ENCODE measurements at places on chromosomes 11 and 22.

GRCh38 chr11:113587308-113587739 is 112.1 kb upstream of the DRD2 start:
- DNase-seq, result no peak

- no peak for DNase-seq
Measured at GRCh38 chr11:41051919-41052635, 407.4 kb downstream of the LRRC4C start.

DNA sequence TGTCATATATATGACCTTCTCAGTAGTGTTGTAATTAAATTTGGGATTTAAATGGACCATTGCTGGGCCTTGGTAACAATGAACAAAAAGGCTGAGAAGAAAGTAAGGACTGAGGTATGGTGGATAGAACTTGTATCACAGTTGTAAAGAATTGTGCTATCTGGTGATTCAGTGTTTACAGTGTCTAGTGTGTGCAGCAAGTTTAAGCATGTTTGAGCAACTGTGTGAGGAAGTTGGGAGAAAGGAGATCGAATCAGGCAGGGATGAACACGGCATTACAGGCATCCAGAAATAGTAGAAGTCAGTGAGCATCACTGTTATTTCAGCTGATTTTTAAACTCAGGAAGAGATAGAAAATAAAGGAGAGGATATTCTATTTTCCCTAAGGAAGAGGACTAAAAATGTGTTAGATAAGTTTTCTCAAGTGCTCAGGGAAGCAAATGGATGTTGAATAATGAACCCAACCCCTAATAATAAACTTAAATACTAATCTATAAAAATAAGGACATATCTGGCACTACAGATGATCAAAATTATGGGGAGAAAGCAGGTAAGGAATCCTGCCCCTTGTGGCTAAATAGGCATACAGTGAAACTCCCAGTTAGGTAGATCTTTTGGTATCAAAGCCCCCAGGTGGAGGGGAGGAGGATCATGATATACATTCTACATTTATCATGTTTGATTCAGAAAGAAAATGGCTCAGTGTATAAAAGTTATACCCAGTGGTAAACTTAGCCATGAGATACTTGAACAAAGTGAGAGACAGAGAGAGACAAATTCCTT is 361.0 kb upstream of the ANO3 start:
- DNase-seq, result no peak

DNA sequence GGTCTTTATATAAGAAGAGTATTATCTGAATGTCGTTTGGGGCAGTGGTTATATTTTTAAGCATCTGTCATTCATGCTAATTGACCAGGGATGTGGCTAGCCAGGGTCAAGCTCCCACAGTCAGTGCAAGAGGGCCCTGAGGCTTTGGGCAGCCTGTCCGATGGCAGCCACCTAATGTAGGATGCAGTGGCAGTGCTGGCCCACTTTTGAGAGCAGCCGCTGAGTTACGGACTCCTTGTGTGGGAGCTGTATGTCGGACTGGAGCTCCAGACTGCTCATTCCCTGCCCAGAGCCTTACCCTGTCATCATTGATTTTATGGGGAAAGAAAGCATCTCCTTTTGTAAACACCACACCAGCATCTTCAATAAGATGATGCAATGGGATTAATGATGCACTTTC is 99.5 kb downstream of the SYT9 start:
- DNase-seq, result no peak

DNA sequence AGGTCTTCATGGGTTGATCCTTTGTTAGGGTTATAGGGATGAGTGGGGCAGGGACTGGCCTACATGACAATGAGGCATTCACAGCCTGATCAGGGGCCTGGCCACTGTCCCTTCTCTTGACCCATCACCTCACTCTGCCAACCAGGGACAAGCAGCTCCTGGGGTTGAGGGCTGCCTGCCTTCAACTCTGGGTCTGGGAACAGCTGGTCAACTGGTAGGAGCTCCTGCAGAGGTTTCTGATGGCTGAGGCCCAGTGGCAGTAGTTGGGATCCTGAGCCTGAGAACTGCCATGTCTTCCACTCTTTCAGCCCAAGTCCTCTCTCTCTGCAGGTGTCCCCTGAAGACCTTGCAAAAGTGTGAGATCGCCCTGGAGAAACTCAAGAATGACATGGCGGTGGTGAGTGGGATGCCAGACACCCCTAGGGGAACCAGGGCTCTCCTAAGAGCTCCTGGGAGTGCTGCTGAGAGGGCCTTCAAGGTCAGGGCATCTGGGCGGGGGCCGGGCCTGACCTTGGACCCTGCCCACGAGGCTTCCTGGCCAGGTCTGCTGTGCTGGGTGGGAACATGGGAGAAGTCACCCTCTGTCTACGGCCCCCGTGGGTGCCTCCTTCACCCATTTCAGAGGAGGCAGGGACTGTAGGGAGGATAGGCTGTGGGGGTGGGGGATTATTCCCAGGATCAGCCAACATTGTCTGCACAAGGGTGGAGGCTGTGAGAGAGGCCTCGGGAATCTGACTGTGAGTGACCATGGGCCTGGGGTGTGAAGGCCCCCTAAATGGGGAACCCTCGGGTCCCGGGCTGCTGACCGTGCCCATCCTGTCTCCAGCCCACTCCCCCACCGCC is 76.8 kb downstream of the MED15 start:
- DNase-seq, result no peak

Measured in stimulated activated CD8-positive, alpha-beta memory T cell treated with anti-CD3 and anti-CD28 coated beads, Interleukin-7, amount 100 ng/mL, for 1 hour (primary cell).